Osteoblast (primary cell): ENCODE measurements at places on chromosomes 5 and 9.

GRCh38 chr9:81182431-81182830 is 506.9 kb downstream of the TLE1 start:
- DNase-seq, result peak; percentile 22

DNA sequence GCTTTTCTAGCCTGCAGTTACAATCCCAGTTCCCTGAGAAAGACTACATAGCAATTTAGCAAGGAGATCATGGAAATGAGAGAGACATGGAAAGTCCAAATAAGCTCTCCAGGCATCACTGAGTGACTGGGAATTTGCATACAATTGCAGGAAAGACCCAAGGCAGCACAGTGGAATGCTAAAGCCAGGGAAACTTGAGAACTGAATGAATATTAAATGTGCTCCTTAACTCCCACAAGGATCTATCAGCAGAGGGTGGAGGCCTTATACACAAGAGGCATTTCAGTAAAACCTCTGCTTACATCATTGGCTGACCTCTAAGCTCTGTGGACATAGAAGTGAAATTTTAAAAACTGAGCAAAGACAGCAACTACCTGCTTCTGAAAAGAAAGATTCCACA is 355.6 kb upstream of the DAB2 start:
- DNase-seq, result no peak

GRCh38 chr9:98975838-98976237 is 32.1 kb downstream of the COL15A1 start:
- DNase-seq, result no peak

DNA sequence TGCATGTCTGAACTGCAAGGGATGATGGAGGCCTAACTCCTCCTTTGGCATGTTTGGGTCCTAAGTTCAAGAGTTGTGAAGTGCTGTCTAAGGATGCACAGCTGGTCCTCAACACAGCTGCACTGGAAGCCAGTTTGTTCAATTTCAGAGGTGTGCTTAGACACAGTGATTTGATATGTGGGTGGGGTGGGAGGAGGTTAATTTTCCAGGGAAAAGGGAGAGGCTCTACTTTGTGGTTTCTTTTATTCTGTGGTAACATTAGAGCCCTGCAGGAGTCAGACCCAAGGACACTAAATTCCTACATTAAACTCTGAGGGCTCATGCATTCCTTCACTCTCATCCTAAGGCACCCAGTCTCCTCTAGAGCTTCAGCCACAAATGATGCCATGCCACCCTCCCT is 188.4 kb upstream of the MAST4 start:
- DNase-seq, result no peak

- DNase-seq, result peak; percentile 53
Measured at GRCh38 chr9:124079176-124079925, 67.8 kb downstream of the LHX2 start.

GRCh38 chr5:126736141-126736540 is 40.8 kb upstream of the LMNB1 start:
- no peak for DNase-seq

- no peak for DNase-seq
Measured at GRCh38 chr9:92275541-92275940, 18.0 kb downstream of the IARS1 start.
